BE2C (cell line): ENCODE measurements at places on chromosomes 12 and 14.
A peak's percentile ranks its signal among the peaks of the same experiment; 100 is the strongest.

GRCh38 chr14:37890095-37890494, 294.7 kb downstream of the TTC6 start:
- DNase-seq, result no peak

- no peak for DNase-seq
Measured at GRCh38 chr14:69999261-69999674, 120.1 kb downstream of the SMOC1 start.

- no peak for DNase-seq
Measured at GRCh38 chr12:9809866-9810265, 17.4 kb upstream of the KLRF1 start.

- DNase-seq, result no peak
Measured at GRCh38 chr12:40312196-40312595, 87.4 kb downstream of the LRRK2 start.

DNA sequence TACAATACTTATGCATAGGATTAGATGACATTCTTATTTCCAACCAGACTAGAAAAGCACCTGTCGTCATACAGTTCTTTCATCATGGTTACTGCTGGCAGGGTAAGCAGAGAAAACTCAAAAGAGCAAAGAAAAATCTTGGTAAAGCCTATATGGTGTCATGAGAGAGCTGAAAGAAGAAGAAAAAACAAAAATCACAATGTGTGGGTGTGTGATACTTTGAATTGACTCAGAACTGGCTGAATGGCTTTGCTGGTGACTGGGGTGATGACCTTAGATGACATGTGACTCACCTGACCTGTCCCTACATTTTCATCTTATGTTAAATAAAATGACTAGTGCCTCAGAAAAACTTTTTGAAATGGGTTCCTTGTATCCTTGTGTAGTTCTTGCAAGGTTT, 278.1 kb upstream of the LMO3 start:
- DNase-seq, result no peak

- no peak for DNase-seq
Measured at GRCh38 chr14:26707234-26707633, 109.4 kb upstream of the NOVA1 start.

- DNase-seq, result no peak
Measured at GRCh38 chr12:80567401-80567800, 123.4 kb downstream of the PTPRQ start.

GRCh38 chr12:64688219-64688618, 71.0 kb downstream of the GNS start:
- no peak for DNase-seq

- DNase-seq, result no peak
Measured at GRCh38 chr14:89507926-89508460, 91.0 kb upstream of the FOXN3 start.

- DNase-seq, result no peak
Measured at GRCh38 chr12:105474672-105475071, 144.2 kb downstream of the C12orf75 start.

DNA sequence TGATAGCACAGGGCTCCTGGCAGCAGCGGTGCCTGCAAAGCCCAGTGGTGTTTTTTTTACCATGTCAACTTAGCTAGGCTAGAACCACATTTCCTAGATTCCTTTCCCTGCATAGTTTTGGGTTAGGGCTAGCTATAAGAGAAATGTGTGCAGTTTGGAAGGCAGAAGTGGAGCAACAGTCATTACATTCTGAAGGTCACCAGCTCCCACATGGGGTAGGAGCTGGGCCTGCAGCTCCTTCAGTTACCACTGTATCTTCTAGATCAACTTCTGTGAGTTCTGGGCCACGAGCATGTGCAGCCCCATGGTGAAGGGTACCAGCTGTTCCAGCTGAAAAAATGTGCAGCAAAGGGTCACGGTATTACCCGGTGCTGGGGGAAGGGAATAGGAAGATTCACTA, 2.3 kb upstream of the SLC25A3 start:
- DNase-seq, result no peak

GRCh38 chr12:118059341-118060191, 1.4 kb downstream of the WSB2 start:
- no peak for DNase-seq

DNA sequence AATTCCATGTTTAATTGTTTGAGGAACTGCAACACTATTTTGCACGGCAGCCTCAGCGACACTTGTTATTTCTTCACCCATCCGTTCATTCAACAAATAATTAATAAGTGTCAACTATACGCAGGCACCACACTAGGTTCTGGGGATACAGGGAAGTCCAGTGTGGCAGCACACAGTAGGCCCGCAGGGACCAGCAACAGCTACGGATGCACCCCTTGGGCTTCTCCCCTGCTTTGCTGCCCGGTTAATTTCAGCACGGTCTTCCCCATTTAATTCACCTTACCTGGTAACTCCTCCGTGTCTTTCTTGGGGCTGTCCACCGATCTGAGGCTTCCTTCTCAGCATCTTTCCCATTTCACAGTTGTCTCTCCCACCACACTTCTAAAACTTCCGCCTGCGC, 48.3 kb downstream of the ZFP36L1 start:
- no peak for DNase-seq

DNA sequence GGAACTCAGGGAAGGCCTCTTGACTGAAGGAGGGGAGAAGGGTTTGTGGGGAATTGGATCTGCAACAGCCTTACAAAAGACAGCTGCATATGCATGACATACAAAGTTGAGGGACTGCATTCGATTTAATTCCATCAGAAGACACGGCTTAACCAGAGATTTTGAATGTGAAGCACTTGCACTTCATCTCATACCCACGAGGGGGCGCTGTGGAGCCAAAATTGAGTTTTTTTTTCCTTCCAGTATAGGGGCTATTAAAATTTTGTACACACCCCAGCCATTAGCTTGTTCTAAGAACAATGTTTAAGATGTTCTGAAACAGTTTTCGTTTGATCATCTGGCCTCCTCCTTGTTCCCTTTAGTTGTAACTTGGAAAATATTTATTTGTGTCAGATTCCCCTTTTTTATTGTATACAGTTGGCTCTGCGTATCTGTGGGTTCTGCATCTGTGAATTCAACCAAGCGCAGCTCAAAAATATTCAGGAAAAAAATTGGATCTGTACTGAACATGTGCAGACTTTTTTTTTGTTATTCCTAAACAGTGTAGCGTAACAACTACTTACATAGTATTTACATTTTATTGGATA, 1.6 kb downstream of the SUDS3 start:
- DNase-seq, result peak; percentile 55

DNA sequence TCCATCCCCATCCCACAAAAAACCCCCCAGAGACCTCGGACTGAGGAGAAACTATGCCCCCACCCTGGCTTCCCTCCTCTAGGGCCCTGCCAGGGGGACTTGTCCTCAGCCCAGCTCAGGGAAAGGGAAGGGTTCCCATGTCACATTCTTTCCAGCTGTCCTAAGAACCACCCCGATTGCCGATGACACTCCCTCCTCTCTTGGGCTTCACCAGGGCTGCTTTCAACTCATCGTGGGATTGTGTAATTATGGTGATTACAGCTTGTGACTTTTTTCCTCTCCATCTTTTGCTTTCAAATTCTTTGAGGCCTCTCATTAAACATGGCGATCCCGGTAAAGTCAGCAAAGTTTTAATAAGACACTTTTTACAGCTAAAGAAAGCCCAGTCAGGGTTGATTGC, 344.0 kb downstream of the DPF3 start:
- DNase-seq, result no peak
